ENCODE measurements at places on chromosomes 12 and 14.

GRCh38 chr12:113808095-113808951, 157.8 kb downstream of the RBM19 start:
- no peak for DNase-seq

GRCh38 chr14:99315197-99315596, 43.2 kb upstream of the BCL11B start:
- DNase-seq = no peak

- DNase-seq = no peak
These were observed 201.2 kb downstream of the SEC23A start for GRCh38 chr14:38901791-38902190.

DNA sequence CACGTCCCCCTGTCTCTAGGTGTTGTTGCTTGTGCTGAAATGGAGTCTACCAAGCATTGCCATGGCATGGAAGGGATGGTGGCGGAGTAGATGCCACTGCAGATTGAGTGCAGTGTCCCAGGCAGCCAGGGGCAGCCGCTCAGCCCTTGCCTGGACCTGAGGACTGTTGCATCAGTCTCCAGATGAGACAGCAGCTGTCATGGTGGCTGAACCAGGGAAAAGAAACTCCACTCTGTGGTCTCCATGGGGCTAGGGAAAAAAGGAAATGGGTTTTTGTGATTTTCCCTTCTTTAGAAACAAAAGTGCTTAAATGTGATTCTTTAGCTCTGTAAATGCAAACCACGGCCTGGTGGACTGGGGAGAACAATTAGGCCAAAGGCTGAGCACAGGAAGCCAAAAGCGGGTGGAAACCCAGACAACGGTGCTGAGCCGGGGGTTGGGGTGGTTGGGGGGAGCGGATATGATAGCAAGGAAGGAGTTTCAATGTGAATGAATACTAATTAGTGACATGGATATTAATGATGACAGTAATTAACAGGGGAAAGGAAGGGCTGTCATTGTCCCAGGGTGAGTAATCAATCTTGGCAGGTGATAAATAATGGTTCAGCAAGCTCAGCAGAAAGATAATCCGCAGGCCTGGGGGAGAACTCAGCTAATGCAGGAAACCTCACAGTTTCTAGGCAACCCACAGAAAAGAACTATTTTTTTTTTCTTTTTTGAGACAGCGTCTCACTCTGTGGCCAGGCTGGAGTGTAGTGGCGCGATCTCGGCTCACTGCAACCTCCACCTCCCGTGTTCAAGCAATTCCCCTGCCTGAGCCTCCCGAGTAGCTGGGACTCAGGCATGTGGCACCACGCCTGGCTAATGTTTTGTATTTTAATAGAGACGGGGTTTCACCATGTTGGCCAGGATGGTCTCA, 442.6 kb downstream of the DPF3 start:
- peak; percentile 10 for DNase-seq

DNA sequence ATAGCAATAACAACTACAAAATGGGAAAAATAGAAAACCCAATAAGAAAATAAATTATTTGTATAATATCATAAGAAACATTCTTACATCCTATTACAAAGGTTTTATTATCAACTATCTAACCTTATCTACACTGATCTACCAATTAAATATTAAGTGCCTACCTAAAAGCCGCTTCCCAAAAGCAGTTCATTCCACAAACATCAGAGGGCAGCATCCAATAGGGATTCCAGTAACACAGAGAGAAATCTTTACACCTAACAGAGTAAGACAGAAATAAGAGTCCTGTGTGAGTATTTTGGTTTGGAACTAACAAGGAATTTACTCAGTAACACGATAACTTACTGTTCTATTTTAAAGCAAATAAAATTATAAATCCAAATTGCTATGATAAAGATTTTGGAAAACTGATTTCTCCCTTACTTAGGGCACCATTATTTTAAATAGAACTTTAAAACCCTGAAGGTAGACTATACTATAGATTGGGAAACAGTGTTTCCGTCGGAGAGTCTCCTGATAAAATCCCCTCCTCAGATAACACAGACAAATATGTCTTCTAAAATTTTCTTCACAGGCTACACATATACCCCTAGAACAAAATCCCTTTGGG, 15.0 kb downstream of the GXYLT1 start:
- DNase-seq = no peak

DNA sequence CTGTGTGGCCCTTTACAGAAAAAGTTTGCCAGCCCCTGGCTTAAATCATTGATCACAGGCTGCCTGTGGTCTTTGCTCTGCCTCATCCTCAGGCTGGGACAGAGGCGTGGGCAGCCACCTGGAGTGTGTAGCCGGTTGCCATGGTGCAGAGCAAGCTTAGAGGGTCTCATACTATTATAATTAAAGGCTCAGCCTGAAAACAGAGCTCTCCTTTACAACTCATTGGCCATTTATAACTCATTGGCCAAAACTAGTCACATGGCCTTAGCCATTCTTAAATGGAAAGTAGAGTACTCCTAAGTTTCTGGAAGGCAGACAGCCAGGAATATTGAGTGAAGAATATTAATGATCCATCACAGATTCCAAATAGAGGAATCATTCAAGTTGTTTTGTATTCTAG, 3.0 kb downstream of the HSP90B1 start:
- no peak for DNase-seq

DNA sequence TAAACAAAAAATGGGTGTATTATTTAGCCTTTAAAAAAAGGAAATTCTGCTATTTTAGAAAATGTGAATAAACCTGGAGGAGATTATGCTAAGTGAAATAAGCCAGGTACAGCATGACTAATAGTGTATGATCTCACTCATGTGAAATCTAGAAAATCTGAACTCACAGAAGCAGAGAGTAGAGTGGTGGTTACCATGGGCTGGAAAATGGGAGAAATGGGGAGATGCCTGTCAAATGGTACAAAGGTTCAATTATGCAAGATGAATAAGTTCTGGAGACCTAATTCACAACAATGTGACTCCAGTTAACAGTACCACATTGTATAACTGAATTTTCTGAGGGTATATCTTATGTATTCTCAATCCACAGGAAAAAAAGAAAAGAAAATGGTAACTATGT, 17.4 kb upstream of the LEMD3 start:
- no peak for DNase-seq

- DNase-seq = no peak
These were observed 363.0 kb upstream of the FKBP4 start for GRCh38 chr12:2431810-2432209.

GRCh38 chr12:1920971-1921370, 2.5 kb upstream of the CACNA2D4 start:
- DNase-seq = no peak

- DNase-seq = no peak
These were observed 196.1 kb upstream of the CDKN3 start for GRCh38 chr14:54200726-54201125.

GRCh38 chr12:64091186-64091585, 130.9 kb downstream of the KICS2 start:
- DNase-seq = no peak

DNA sequence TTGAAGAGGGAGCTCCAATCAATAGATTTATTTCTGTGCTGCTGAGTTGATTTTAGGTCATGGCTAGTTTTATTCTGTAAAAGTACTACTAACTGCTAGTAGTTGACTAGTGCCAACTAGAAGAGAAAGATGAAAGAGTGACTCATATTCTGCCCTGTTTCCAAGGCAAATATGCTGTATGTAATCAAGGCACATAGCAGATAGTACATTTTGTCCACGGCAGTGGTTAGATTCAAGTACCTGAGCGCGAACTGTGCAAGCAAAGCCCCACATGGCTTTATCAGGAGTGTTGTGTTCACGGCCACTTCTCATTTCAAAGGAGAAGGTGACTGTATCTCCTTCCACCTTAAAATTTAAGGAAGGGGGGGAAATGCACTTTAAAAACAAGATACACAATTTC, 126.8 kb downstream of the TRAFD1 start:
- no peak for DNase-seq

- no peak for DNase-seq
These were observed 9.9 kb downstream of the RNASE9 start for GRCh38 chr14:20550926-20551325.
